T-helper 2 cell treated with Interferon-gamma antibody and Interleukin-4, amounts not matched to agents 5 μg/mL and 100 μg/mL, for 36 hours (primary cell): ENCODE measurements at places on chromosomes 2 and 18.
A peak's percentile ranks its signal among the peaks of the same experiment; 100 is the strongest.

DNA sequence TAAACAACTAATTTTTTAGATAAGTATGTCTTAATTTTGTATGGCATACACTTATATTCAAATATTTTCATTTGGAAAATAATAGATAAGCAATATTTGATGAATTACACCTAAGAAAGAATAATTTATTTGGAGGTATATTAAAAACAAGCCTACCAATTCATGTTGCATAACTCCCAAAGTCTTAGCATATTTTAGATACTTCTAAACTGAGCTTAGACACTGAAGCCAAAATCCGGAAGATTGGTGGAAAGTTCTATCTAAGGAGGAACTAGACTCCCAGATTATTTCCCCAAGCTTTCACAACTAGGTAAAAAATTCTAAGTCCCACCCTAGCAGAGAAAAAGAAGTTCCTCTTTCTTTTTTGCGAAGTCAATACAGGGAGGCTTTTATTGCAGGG lies 221.0 kb upstream of the MMADHC start:
- no peak overlapping the region for H3K4me3 ChIP-seq
- H3K27me3 ChIP-seq: no peaks in the 10 kb centered on the region
- no peaks in the 10 kb centered on the region for H3K36me3 ChIP-seq
- no peak overlapping the region for H3K27ac ChIP-seq

GRCh38 chr2:152062125-152063091 lies 36.4 kb downstream of the CACNB4 start:
- no peak for DNase-seq
- peaks cover 13% of the 10 kb centered on the region for H3K27me3 ChIP-seq
- H3K27ac ChIP-seq: no peak overlapping the region
- H3K36me3 ChIP-seq: no peaks in the 10 kb centered on the region
- no peak overlapping the region for H3K4me3 ChIP-seq

DNA sequence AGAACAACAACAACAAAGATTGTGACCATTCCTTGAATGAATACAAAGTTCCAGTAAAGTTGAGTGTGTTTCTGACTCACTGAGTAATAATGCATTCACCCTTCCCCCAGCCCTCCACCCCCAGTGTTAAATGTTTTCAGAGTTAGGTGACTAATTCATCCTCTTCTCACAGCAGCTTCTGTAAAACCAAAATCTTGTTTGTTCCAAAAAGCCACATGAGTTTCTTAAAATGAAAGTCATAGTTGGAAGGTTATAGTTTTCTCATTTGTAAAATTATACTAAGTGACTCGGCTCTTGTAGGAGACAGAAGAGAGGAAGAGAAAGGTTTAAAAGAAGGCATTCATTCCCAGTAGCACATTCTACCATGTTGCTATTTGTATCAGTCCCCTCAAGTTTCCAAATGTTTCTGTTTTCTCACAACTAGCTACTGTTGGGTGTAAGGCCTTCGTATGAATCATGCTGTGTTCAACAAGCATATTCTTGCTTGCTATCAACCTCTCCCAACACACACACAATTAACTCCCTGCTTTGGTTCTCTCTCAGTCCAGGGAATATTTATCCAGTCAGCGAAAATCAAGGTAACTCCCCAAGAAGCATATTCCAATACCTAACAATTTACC lies 75.3 kb downstream of the MBD2 start:
- peaks cover 19% of the 10 kb centered on the region for H3K36me3 ChIP-seq
- H3K27me3 ChIP-seq: no peaks in the 10 kb centered on the region
- peak overlapping the region; percentile 84 for H3K27ac ChIP-seq
- peaks cover 22% of the 10 kb centered on the region for H3K4me1 ChIP-seq
- peak; percentile 64 for DNase-seq

- H3K4me3 ChIP-seq: no peak overlapping the region
- DNase-seq: no peak
- no peak overlapping the region for H3K27ac ChIP-seq
- no peaks in the 10 kb centered on the region for H3K4me1 ChIP-seq
Observed at GRCh38 chr2:171822525-171823322, 71.3 kb downstream of the SLC25A12 start.

DNA sequence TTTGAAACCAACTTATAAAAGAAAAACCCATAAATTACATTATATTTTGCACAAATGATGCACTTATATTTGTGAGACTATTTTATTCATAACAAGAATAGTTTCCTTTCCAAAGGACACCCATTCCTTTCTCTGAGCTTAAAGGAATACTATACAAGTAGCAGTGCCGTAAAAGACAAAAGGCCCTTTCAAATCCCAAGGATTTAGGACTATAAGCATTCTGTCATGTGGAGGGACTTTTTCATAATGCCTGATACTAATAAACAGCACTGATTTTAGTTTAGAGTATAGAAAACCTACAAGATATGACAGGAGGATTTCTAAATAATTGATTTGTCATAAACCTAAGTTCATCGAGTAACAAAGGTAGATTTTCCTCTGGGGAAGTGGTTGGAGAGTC lies 1134.2 kb upstream of the ZEB2 start:
- H3K4me3 ChIP-seq: no peak overlapping the region
- no peaks in the 10 kb centered on the region for H3K4me1 ChIP-seq
- no peak for DNase-seq

- H3K27me3 ChIP-seq: no peaks in the 10 kb centered on the region
- H3K4me3 ChIP-seq: no peak overlapping the region
- no peaks in the 10 kb centered on the region for H3K4me1 ChIP-seq
- no peak overlapping the region for H3K27ac ChIP-seq
- DNase-seq: no peak
Observed at GRCh38 chr2:4135765-4136164, 432.4 kb downstream of the DCDC2C start.

DNA sequence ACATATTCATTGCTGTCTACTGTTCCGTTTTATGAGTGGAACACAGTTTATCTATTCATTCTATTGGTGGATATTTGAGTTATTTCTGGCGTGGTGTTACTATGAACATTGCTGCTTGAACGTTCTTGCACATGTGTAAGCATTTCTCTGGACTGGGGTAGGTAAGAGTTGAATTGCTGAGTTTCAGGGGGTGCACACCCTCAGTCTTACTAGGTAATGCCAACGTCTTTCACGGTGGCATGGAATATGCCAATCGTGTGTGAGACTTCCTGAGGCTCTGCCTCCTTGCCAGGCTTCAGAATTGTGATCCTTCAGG lies 56.4 kb upstream of the TXNDC2 start:
- H3K36me3 ChIP-seq: no peaks in the 10 kb centered on the region
- no peak overlapping the region for H3K4me3 ChIP-seq
- no peak overlapping the region for H3K27ac ChIP-seq
- no peaks in the 10 kb centered on the region for H3K4me1 ChIP-seq
- peaks cover 2% of the 10 kb centered on the region for H3K27me3 ChIP-seq

DNA sequence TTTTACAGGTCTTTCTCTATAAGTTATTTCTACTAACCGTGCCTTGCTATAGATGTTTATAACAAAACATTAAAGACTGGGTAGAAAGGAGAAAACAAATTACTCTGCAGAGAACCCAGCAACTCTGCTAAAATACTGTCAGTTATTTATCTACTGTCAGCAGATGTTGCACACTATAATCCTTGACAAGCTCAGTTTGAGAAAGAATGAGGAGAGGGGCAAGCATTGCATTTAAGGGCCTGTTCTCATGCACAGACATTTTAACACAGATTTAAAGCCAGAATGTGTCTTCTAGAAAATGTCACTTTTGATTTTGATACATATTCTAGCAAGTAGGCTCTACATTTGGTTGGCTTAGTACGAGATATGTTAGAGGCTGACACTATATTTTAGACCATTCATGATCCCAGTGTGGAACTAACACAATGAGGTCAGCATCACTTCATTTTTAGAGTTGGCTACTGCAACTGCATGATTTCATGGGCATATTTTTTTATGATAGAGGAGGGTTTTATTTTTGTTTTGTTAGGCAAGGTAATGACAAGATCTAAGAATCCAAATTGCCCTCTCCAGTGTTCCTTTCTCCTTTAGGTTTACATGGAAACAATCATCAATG lies 516.4 kb downstream of the ZEB2 start:
- H3K4me3 ChIP-seq: no peak overlapping the region
- H3K27me3 ChIP-seq: no peaks in the 10 kb centered on the region
- peaks cover 1% of the 10 kb centered on the region for H3K36me3 ChIP-seq
- no peak overlapping the region for H3K27ac ChIP-seq
- no peaks in the 10 kb centered on the region for H3K4me1 ChIP-seq
- no peak for DNase-seq

DNA sequence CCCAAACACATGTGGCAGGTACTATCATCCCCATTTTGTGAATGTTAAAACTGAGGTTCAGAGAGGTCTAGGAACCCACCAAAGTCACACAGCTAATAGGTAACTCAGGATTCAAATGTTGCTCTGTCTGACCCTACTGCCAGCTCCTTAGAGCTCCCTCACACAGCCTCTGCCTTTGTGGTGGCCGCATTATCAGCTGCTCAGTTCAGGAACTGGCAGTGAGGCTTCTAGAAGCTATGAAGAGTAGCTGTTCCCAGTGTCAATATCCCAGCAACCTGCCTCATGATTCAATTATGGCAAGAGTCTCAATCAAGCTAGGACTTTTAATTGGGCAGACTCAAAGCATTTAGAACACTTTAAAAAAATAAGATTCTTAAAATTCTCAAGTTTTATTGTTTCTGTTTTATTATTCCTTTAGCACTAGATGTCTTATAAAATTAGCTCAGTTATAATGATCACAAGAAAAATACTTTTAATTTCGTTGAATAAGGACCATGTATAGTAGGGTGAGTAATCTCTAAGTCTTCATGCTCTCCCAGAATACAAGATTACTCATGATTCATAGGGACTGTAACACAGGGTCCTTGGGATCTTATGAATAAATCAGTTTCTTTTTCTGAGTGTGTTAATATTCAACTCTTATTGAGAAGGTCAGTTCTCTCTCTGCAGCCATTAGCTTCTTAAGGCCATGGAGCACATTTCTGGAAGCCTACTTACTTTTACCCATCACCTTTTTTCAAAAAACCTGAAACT lies 342.7 kb downstream of the RND3 start:
- no peaks in the 10 kb centered on the region for H3K36me3 ChIP-seq
- no peak for DNase-seq
- peaks cover 1% of the 10 kb centered on the region for H3K4me1 ChIP-seq
- no peak overlapping the region for H3K4me3 ChIP-seq
- H3K27me3 ChIP-seq: no peaks in the 10 kb centered on the region

DNA sequence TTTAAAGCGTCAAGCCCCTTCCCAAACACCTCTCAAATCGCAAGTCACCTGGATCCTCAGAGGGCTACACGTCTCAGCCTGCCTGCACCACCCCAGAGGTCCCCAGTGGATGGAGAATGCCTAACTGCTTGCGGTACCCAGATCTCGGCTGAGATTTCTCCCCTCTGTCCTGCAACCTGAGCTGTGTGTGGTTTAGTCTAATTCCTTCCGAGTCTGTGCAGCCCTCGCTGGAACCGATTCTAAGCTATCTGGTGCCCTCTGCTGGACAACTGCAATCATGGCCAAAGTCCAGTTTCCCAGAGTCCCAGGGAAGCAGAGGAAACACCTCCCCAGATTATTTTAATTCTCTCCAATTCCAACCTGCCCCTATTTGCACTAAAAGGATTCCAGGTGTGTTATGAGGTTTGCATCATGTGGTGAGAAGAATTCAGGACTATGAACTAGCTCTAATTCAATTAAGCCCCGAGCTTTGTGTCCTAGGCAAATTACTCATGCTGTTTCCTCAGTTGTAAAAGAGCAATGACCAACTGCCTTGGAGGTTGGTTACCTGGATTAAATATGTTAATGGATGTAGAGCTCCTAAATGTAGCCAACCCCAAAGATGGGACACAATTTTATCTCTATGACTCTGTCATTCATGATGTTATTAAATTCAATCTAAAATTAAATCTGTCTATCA lies 276.1 kb upstream of the NCKAP5 start:
- H3K4me1 ChIP-seq: no peaks in the 10 kb centered on the region
- no peak overlapping the region for H3K27ac ChIP-seq
- H3K4me3 ChIP-seq: no peak overlapping the region
- DNase-seq: peak; percentile 7

DNA sequence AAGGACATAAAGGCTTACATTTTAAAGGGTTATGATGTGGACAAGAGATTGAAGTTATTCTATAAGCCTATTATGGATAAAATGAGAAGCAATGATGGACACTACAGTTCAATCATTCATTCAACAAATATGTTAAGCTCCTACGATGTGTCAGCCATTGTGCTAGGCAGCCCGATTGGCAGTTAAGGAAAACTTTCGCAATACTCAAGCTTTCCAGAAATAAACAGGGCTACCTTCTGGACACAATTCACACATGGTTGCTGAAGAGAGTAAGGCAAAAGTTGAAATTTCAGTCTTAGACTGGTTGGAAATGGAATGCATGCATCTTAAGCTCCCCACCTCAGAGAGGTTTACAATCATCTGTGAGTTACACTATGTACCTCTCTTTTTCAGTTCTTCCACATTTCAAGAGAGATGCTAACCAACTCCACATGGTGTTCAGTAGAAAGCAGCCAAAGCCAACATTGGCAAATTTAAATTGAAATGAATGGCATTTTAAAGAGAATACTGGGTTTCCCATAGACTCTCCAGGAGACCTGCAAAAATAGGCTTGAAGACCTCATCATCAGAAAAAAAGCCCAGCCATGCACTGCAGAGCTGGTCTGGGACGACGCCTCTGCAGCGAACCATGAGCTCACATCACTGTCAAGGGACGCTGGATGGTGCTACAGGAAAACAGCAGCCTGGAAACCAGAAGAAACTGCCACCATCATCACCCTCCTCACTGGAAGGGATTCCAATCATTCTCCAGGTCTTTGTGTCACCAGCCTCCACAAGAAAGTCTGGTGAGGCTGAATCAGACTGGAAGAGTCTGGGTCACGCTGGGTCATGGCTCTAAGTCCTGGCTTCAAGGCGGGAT lies 276.3 kb downstream of the AFF3 start:
- H3K27me3 ChIP-seq: no peaks in the 10 kb centered on the region
- no peak overlapping the region for H3K27ac ChIP-seq
- no peak overlapping the region for H3K4me3 ChIP-seq

DNA sequence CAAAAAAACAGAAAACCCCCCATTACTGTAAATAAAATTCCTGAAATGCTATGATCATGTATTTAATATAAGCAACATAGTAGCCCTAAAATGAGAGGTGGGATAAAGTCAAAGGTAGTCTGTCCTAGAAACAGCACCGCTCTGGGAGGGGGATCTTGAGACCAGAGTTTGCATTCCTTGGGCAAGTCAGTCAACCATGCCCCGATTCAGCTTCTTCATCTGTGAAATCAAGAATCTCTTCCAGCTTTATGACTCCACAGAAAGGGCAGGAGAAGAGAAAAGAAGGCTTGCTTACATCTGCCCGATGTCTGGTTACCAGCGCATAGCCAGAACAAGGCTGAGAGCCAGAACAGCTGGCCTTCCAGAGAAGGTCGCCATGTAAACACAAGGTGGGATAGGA lies 2.1 kb upstream of the FBLN7 start:
- H3K27me3 ChIP-seq: peaks cover 40% of the 10 kb centered on the region
- H3K4me3 ChIP-seq: no peak overlapping the region
- H3K4me1 ChIP-seq: peaks cover 13% of the 10 kb centered on the region
- no peak for DNase-seq

DNA sequence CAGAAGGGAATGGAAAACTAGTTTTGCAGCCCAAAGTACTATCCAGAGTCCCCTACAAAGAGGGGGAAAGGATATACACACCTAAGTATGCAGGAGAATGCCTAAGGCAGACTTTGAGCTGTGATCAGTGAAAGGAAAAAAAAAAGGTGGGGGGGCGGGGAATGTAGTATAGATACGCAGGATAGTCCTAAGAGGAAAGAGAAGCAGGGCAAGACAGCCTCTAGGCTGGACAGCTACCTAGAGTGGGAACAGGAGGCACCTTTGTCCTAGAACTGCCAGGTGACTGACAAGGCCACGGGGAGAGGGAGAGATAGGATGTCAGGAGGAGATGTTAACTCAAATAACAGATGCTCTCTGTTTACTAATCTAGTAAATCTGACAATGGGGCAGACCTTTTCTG lies 6.0 kb downstream of the REEP1 start:
- no peak overlapping the region for H3K27ac ChIP-seq
- DNase-seq: no peak
- no peaks in the 10 kb centered on the region for H3K36me3 ChIP-seq
- H3K4me3 ChIP-seq: no peak overlapping the region
